WTC11 (cell line): ENCODE measurements at places on chromosomes 4 and X. TPM values are rescaled to one million over a fixed set of nuclear protein-coding genes. Genes with fewer than 3 reads are reported as not detected.

GRCh38 chrX:69268611-69269010 is 103.4 kb upstream of the PJA1 start:
- H3K4me1 ChIP-seq = peaks cover 5% of the 10 kb centered on the region
- H3K36me3 ChIP-seq = no peaks in the 10 kb centered on the region
- DNase-seq = no peak
- H3K27ac ChIP-seq = no peak overlapping the region
- peaks cover 91% of the 10 kb centered on the region for H3K27me3 ChIP-seq
- no peak overlapping the region for H3K4me3 ChIP-seq

Gene POU3F4
- total RNA-seq = 3.3 to 3.6 TPM (median 3.6 TPM) in 3 replicates

Gene EXOC1L
- total RNA-seq = not detected in 3 replicates

DNA sequence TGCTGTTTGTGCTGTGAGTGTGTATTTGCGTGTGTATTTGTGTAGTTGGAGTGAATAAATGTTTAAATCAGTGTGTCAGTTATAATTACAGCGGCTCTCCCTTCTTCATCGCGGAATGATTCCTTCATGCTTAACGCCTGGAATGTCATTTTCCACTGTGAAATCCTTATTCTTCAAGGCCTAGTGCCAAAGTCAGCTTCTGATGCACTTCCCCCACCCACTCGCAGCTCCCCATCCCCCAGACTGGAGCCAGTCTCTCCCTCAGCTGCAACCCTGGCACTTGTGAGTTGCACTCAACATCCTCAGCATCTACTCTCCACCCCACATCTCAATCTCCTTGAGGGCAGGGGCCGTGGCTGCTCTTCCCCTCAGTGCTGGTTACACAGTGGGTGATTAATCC is 583.0 kb downstream of the BCOR start:
- no peak for DNase-seq
- H3K27me3 ChIP-seq = no peaks in the 10 kb centered on the region; the same call in 1 of the 2 replicates
- H3K4me3 ChIP-seq = no peak overlapping the region
- H3K36me3 ChIP-seq = 0 out of 2 replicates have a peak, but pooled peaks cover 4% of the 10 kb centered on the region
- peaks cover 8% of the 10 kb centered on the region for H3K4me1 ChIP-seq
- H3K27ac ChIP-seq = no peak overlapping the region; the same call in 1 of the 2 replicates

Gene CRMP1
- 109 to 134 TPM (median 110 TPM) in 3 replicates for total RNA-seq

DNA sequence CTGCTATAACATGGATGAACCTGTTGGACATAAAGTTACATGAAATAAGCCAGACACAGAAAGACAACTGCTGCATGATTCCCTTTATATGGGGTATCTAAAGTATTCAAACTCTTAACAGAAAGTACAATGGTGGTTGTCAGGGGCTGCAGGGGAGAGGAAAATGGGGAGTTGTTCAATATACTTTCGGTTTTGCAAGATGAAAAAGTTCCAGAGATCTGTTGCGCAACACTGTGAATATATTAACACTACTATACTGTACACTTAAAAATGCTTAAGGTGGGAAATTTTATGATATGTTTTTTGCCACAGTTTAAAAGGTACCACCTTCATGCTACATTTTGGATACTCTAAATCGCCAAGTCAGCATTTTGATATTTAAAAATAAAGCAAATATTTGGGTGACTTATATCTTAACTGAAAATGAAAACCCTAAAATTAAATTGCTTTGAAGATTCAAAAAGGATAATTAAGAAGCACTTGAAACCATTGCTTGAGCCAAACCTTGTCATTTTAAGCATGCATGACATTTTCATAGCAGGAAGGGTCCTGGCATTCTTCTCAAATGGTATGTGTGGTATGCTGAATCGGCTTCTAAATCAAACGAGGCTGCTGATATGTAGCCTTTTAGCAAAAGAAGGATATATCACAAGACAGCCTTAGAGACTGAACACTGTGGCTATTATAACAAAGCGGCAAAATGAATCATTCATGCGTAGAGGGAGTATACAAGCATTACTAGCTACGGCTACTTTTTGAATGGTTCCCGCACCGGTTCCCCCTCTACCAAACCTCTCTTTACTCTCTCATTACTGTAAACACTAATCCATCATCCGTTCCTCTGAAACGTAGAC is 607.1 kb upstream of the DIPK2B start:
- H3K27me3 ChIP-seq = no peaks in the 10 kb centered on the region
- peaks cover 90% of the 10 kb centered on the region for H3K4me1 ChIP-seq
- no peak for DNase-seq

Gene ARR3
- not detected in 3 replicates for total RNA-seq

- H3K36me3 ChIP-seq = no peaks in the 10 kb centered on the region
- H3K27ac ChIP-seq = no peak overlapping the region
- peaks cover 3% of the 10 kb centered on the region; the same call in 1 of the 2 replicates for H3K27me3 ChIP-seq
- H3K4me1 ChIP-seq = peaks cover 49% of the 10 kb centered on the region
- no peak overlapping the region for H3K4me3 ChIP-seq
- no peak for DNase-seq
Observed at GRCh38 chrX:68878977-68879645, 50.3 kb downstream of the EFNB1 start.

Gene RIPPLY1
- not detected in 3 replicates for total RNA-seq

GRCh38 chrX:16838202-16839066 is 31.7 kb downstream of the RBBP7 start:
- no peak overlapping the region for H3K4me3 ChIP-seq
- peaks cover 48% of the 10 kb centered on the region for H3K36me3 ChIP-seq
- DNase-seq = no peak
- peak overlapping the region; percentile 82 for H3K27ac ChIP-seq
- peaks cover 44% of the 10 kb centered on the region for H3K4me1 ChIP-seq
- no peaks in the 10 kb centered on the region for H3K27me3 ChIP-seq
